ENCODE measurements at places on chromosomes 11 and 22.

GRCh38 chr11:35647421-35648093 is 15.0 kb upstream of the TRIM44 start:
- no peak for DNase-seq

GRCh38 chr11:5596607-5597201 is at the start of gene TRIM6:
TRIM6 (plus strand) TSS chr11:5596637; CDS start chr11:5596898, 261 bp downstream.
- DNase-seq: peak; percentile 56

GRCh38 chr11:39784873-39785272 is 1674.6 kb downstream of the LRRC4C start:
- no peak for DNase-seq

DNA sequence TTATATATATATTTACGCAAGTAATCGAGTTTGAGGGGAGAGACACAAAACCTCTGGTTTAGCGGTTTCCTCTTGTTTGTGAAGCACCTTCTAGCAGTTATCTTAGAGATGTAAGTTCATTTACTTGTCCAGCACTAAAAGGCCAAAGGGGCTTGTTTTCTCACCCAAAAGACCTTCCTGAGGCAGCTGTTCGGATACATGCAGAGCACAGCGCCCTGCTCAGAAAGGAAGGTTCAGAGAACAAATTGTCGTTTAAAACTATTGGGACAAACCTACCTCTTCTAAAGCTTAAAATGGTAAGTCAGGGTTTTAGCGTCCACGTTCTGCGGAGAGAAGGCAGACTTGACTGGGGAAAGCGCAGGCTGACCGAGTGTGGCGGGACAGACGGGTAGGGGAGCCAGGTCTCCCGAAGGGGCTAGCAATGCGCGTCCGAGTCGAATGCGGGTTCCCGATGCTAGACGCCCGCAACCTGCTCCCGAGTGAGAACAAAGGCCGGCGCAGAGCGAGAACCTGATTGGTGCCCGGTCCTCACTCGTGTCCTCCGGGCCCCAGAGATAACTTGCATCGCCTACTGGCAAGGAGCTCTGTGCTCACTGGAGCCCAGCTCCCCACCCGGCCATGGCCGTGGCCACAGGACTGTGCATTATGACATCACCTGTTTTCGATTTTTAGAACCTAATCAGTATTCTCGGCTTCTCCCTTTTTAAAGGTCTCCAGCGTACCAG is 1.0 kb upstream of the SESN3 start:
- DNase-seq: no peak

DNA sequence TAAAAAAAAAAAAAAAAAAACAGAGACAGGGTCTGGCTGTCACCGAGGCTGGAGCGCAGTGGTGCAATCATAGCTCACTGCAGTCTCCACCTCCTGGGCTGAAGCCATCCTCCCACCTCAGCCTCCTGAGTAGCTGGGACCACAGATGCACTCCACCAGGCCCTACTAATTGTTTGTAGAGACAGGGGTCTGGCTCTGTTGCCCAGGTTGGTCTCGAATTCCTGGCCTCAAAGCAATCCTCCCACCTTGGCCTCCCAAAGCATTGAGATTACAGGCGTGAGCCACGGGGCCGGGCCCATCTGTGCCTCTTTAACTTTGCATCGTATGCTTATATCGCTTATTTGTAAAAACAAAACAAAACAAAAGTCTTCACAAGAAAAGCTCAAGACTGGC is 3.1 kb downstream of the CPT1A start:
- DNase-seq: no peak

- no peak for DNase-seq
Observed at GRCh38 chr11:42772886-42773285, 538.9 kb upstream of the API5 start.

Measured in HTR-8/SVneo (cell line).